Caki2 (cell line): ENCODE measurements at places on chromosomes 7 and 10.

GRCh38 chr7:81725812-81726127 lies 44.1 kb downstream of the HGF start:
- no peak for DNase-seq

- DNase-seq, result no peak
Observed at GRCh38 chr10:124568848-124569622, 107.4 kb downstream of the LHPP start.

DNA sequence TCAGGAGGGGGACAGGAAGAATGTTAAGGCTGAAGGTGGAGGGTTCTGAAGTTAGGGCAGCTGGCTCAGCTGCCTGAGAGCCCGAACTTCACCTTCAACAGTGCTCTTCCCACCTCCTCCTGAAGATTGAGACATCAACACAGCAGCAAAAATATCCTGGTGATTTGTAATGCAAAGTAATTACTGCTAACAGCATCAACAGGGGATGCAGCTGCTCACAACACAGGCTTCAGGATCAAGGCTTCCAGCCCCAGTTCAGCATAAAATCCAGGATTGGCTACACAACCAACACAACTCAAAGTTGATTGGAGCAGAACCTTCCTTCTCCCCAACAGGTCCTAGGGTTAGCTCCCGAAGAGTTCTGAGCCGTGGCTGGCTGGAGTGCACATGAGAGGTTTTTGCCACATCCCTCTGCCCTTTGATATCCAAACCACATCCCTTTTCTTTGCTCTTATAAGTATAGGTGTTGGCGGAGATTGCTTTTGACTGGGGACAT lies 242.4 kb downstream of the KIAA1217 start:
- no peak for DNase-seq

DNA sequence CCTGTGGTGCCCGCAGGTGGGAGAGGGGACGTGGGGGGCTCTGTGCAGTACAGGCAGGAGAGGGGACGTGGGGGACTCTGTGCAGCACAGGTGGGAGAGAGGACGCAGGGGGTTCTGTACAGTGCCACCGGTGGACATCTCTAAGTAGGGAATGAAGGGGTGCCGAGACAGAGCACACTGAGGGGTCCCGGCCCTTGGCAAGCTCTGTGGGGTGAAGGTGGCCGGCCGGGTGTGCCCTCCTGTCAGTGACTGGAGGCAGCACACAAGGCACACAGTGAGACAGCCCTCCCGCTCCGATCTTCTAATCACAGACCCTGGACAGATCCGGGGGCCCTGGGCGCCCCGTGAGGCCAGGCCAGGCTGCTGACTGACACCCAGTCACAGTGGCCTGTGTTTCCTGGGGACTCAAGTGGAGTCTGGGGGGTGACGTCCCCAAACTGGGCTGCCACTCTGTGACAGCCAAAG lies 11.2 kb downstream of the GPR146 start:
- DNase-seq, result no peak

DNA sequence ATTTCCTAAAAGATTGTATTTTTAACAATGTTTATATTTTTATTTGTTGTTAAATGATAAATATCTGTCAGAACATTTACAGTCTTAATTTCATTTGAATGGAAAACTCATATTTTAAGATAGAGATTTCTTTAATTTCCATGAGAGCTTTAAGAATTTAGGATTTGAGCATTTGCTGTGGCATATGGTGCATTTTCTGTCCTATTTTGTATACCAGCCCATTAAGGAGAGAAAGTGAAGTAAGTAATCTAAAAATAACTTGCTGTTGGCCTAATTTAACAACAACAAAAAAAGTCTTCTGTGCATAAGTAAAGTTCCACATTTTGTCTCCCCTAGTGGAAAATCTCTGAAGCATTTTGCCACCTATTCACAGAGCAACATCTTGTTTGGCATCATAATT lies 190.9 kb upstream of the PPP1R3A start:
- DNase-seq, result no peak

DNA sequence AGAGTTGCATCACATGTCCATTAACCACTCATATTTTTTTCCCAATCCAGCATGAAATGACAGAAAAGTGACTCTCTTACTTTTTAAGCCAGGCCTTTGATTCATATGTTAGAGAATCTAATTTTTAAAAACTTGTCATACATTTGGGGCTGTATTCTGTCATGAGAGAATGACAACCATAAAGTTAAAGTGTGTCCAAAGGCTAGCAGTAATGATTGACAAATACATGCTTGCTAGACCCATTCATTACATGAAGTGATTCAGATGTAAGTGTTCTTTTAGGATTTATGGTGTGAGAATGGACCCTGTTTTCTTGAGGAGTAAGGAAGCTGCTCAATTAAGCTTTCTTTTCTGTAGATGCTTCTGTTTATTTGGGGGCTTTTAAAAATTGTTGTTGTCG lies 75.4 kb downstream of the CSTF2T start:
- no peak for DNase-seq

GRCh38 chr7:70376561-70377031 lies 755.3 kb upstream of the GALNT17 start:
- DNase-seq, result no peak

DNA sequence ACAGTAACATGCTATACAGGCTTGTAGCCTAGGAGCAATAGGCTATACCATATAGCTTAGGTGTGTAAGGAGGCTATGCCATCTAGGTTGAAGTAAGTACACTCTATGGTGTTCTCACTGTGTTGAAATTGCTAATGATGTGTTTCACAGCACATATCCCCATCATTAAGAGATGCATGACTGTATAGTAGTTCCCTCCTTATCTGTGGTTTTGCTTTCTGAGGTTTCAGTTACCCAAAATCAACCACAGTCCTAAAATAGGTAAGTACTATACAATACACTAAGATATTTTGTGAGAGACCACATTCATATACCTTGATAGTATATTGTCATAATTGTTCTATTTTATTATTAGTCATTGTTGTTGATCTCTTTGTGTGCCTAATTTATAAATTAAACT lies 12.7 kb downstream of the FZD1 start:
- DNase-seq, result no peak

GRCh38 chr10:68594405-68594804 lies 34.3 kb downstream of the TET1 start:
- DNase-seq, result peak; percentile 54

GRCh38 chr10:113882240-113882639 lies 27.8 kb downstream of the NHLRC2 start:
- DNase-seq, result no peak

- DNase-seq, result no peak
Observed at GRCh38 chr7:50531928-50532327, 33.3 kb downstream of the DDC start.

- DNase-seq, result no peak
Observed at GRCh38 chr10:92082583-92083280, 159.2 kb downstream of the BTAF1 start.

DNA sequence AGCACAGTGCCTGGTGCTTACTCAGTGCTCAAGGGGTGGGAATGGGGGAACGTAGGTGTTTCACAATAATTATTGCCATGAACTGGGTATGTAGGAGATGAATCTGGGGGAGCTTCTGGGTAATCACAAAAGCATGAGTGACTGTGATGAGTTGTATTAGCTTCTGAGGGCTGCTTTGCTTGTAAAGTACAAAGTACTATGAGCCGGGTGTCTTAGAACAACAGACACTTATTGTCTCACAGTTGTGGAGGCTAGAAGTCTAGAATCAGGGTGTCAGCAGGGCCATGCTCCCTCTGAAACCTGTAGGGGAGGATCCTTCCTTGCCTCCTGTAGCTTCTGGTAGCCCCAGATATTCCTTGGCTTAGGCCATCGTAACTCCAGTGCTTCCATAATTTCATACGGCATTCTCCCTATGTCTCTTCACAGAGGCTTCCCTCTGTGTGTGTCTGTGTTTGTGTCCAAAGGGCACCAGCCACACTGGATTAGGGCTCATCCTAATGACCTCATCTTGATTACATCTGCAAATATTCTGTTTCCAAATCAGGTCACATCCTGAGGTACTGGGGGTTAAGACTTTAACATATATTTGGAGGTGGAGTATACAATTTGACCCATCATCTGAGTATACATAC lies 84.8 kb upstream of the AGBL3 start:
- DNase-seq, result no peak

DNA sequence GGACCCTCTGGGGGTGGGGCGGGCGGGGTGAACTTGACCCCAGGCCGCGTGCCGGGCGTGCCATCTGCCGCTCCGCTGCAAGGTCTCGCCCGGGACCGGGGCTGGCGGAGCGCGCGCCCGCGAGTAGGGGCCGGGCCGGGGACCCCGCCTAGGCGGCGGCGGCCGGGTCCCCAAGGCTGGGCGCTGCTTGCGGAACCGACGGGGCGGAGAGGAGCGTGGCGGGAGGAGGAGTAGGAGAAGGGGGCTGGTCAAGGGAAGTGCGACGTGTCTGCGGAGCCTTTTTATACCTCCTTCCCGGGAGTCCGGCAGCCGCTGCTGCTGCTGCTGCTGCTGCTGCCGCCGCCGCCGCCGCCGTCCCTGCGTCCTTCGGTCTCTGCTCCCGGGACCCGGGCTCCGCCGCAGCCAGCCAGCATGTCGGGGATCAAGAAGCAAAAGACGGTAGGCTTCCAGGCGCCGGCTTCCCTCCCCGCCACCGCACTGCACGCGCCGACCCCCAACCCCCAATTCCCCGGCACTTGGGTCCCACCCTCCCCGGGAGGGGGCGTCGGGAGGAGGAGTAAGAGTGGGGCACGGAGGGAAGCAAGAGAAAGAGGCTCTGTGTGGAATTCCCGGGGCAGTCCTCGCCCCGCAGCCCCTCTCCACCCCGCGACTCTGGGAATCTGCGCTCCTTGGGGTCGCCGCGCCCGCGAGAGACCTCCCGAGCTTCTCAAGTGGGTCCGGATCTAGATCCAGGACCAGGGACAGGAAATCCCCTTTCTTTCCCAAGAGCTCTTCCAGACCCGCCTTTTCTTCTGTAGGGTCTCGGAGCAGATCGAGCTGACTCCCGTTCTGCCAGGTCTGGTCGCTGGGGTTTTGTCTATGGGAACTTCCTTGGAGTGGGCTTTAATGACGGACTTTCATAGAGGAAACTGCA lies at the start of gene PAPSS2:
Gene PAPSS2, plus strand, starts transcription at position 308 of the 913 bp plus-strand sequence. Its CDS starts 104 bp downstream, at position 412.
- peak; percentile 75 for DNase-seq

- DNase-seq, result no peak
Observed at GRCh38 chr7:70857793-70858545, 274.0 kb upstream of the GALNT17 start.

DNA sequence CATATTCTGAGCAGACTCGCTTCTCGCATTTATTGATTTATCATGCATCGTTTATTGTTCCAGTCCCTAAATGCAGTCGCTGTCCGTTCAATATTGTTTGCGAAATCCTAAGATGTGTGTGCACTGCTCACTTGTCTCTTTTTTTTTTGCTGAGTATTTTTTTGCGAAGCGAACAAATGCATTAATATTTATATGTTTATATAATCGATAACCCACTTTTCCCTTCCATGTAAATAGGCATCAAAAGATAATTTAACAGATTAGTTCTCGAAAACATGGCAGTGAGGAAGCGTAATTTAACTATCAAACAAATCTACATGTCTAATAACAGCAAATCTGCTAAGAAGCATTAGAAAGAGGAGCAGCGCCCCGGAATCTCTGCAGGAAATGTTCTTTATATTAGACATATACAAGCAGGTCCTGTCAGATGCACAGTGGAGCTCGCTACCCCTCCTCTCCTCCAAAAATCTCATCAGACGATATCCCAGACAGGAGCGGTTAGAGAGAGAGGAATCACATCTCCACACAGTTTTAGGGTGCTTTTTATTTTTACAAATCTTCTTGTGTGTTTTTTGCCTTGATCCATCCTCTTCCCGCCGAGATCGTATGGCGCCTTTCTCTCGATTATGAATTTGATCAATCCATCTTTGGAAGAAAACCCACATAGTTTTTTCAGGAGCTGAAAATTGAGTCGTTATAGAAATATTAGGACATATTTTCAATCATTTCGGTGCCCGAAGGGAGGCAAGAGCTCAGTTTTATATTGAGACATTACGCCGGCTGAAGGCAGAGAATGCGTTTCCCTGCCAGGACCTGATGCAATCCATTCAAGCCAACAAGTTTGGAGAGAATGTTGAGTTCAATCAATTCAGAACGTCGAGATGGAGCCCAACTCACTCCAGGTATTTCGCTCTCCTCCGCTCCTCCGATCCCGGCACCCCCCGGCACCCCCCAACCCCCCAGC lies at the start of gene ARID5B:
Gene ARID5B, plus strand, starts transcription at position 871 of the 964 bp plus-strand sequence. Its CDS starts 11 bp downstream, at position 882.
- peak; percentile 68 for DNase-seq

GRCh38 chr7:30450240-30450982 lies 28.2 kb downstream of the NOD1 start:
- no peak for DNase-seq

DNA sequence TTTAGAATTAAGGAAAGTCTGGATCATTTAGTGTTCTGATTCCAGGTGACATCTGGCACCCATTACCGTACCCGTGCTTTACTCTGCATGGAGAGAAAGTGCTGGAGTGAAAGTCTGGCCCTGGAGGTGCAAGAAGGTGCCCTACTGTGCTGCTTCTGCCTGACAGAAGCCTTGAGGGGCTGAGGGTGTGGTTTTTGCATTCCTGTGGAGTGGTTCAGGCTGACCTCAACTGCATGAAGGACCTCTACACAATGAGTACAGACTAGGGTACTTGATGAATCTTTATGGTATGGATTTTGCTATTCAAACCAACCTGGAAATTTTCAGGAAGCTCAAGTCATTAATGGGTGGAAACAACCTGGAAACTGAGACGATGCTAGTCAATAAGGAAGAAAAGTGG lies 45.1 kb upstream of the GSAP start:
- no peak for DNase-seq

- no peak for DNase-seq
Observed at GRCh38 chr7:106021151-106022067, 58.3 kb downstream of the CDHR3 start.

DNA sequence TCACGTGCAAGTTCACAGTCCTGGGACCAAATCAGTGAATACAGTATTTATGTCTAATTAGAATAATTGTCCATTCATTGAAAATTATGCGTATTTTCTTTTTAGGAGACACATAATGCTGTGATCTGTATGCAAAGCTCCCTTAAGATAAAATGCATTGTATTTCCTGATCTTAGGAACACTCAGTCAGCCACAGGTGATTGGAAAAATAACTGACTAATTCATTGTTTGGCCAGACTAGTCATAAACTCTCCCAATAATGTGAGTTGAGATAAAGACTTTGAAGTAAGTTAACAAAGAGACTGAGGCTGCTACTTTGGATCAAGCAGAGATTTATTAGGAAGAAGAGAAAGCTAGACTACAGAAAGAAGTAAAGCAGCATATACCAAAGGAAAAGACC lies 182.2 kb downstream of the GNAI1 start:
- DNase-seq, result no peak

GRCh38 chr7:106163257-106163656 lies 51.1 kb upstream of the SYPL1 start:
- DNase-seq, result no peak

DNA sequence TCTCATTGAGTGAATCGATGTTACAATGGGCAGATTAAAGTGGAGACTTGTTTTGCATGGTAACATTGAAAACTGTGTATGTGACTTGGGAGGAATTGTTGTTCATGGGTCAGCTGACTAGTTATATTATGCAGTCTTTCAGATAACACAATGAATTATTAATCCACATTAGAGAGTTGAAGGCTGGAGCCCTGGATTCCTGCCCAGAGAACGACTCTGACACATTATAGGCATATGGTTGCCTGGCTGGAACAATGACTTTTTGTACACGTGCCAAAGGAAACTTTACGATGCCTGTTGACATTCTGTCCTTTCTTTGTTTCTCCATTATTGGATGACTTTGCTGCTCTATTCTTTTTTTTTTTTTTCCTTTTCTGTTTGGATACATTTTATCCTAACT lies 52.3 kb upstream of the TMEM229A start:
- DNase-seq, result peak; percentile 84
